ENCODE measurements at places on chromosomes 3 and 15.

- no peak for DNase-seq
Observed at GRCh38 chr3:125163739-125164601, 48.6 kb downstream of the SLC12A8 start.

- DNase-seq = no peak
Observed at GRCh38 chr3:72144773-72145505, 360.0 kb upstream of the PROK2 start.

GRCh38 chr3:98732286-98733052 lies 30.7 kb upstream of the ST3GAL6 start:
- no peak for DNase-seq

DNA sequence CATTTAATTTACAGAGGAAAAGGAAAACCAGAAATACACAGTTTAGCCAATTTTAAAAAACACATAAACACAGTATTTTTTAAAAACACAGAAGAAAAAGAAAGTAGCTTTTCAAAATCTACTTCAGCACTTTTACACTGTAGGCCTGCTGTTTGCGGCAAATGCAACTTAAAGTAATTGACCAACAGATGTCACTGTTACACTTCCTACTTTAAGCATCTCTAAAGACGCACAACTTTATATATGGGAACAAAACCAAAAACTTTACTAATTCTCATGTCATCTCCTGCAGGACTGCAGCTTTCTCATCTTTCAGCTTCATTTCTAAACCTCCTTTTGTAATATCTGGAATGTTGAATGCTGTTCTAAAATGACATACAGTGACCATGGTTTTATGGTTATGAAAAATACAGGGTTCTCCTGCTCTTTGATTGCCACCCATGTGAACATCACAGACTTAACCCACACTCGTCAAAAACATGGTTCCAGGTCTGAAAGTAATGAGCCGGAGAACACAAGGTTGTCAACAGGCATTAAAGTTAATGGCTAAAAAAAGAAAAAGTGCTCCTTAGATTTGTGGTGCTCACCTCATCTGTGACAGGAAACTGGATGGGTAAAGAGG lies 107.9 kb downstream of the FMN1 start:
- DNase-seq = no peak

- no peak for DNase-seq
Observed at GRCh38 chr3:55860049-55860721, 373.1 kb upstream of the WNT5A start.

GRCh38 chr15:101795455-101795854 lies 7.9 kb upstream of the OR4F6 start:
- DNase-seq = no peak

DNA sequence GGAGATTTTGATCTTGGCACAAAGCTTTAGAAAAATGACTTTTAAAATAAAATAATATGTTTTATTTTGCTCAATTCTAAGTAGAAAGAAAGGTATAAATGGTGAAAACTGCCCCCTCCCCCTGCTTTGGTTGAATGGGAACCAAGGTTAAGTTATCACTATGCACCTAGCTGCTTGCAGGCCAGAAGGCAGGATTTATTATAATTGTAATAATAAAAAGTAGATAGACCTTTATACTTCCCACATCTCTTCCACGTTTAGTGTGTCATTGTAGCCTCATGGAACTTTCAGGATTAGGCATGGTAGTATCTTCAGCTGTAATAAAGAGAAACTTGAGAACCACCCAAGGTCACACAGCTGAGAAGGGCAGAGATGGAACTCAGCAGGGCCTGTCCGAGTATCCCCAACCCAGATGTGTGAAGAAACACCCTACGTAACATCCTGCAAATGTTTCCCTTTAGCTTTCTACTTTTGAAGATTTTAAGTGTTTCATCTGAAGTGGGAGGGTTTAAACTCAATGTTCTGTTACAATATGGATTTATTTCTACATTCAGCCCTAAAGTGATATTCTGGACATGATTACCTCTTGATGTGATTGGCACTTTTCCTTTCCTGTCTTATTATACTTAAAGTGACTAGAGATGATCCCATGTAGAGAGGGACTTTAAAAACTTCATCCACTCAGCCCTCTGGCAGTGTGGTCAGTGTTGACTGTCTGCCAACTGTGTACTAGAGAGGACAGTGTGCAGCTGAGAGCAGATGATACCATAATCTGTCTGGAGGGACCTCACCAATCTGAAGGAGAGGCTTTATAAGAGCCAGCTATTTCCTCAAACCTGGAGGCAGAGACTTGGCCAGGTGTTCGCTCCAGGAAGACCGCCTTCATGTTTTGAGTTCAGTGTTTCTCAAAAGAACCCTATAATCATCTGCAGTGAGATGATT lies 282.5 kb upstream of the TRIM42 start:
- DNase-seq = no peak

- no peak for DNase-seq
Observed at GRCh38 chr3:110519071-110519470, 552.5 kb upstream of the NECTIN3 start.

DNA sequence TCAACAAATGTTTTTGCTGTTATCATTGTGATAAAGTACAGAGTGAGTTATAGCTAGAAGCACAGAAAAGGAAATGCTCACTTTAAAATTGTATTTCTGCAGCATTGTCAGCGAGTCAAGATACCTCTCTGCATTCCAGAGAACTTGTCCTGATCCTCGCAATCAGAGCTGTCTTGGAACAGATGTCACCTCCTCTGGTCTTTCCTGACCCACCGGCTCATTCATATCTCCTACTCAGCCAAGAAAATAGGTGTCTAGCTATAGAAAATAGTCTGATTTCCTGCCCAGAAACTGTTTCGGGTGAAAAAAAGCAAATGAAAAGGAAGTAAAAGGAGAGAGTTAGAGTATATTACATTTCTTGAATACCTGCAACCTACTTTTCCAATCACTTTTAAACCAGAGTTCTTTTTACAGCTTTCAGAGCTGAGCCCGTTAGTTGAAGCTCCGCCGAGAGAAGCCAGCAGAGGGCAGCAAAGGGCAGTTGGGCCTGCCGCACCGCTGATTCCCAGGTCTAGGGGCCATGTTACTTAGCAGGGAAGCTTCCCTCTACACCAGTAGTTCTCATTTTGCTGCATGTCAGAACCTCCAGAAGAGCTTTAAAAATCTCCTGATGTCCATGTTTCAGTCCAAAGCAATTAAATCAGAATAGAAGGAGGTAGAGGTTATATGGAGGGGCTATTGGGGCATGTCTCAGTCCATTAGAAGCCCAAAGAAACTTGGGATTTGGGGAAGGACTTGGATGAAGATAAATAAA lies 185.7 kb upstream of the THRB start:
- peak; percentile 16 for DNase-seq

DNA sequence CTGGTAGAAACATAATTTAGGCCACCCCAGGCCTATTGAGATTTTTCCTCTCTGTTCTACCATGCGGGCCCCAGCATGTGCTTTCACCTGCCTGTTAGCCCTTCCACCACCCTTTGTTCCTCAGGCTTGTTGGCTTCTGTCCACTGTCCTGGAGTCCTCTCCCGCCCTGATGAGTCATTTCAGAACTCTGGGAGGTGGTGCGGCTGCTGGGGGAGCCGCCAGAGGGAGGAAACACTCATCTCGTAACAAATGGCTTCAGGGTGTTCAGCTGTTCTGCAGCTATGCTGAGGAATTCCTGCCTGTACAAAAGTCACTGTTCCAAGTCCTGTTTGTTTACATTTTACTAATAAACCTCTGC lies 36.3 kb downstream of the LRTM1 start:
- DNase-seq = no peak

- no peak for DNase-seq
Observed at GRCh38 chr3:69144631-69145245, 22.3 kb upstream of the LMOD3 start.

GRCh38 chr15:71549091-71549490 lies 261.3 kb upstream of the NR2E3 start:
- no peak for DNase-seq

GRCh38 chr3:16432714-16433113 lies 80.8 kb downstream of the RFTN1 start:
- no peak for DNase-seq

DNA sequence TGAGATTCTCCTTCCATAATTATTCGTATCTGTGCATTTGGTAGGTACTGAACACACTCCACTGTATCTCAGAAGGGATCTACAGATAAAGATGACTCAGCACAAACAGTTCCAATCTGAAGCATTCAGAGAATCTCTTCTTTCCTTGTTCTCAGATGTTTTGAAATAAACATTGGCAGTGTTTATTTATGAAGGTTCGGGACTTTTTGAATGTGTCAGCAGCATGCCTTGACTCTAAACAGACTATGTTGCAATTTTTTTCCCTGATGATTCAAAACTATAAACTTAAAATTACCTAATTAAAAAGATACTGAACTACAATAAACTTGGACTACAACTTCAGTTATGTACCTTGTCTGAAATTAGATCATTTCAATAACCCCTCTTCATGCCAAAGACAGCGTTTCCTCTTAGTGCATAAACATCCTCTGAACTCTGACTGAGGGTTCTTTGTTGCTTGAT lies 612.9 kb upstream of the TBL1XR1 start:
- DNase-seq = no peak

DNA sequence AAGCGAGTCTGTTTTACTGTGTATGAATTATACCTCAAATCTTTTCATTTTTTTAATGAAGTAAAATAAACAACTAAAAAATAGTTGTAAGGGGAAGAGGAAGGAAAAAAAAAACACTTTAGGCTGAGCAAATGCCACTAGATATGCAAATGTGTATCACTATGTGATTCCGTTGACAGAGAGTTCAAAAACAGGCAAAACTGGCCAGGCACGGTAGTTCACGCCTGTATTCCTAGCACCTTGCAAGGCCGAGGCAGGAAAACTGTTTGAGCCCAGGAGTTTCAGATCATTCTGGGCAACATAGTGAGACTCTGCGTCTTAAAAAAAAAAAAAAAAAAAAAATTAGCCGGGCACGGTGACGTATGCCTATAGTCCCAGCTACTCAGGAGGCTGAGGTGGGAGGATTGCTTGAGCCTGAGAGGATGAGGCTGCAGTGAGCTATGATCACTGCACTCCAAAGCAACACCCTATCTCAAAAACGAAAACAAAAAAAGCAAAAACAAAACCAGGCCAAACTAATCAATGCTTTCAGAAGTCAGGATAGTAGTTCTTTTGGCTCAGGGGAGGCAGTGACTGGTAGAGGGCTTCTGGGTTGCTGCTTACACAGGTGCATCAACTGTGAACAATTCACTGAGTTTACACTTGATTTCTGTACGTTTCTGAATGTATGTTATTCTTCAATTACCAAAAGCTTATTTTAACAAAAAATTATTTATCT lies 7.4 kb downstream of the PRC1 start:
- no peak for DNase-seq

GRCh38 chr15:31062310-31062847 lies 39.1 kb downstream of the TRPM1 start:
- no peak for DNase-seq

- DNase-seq = no peak
Observed at GRCh38 chr15:41975669-41976068, 3.3 kb upstream of the EHD4 start.

DNA sequence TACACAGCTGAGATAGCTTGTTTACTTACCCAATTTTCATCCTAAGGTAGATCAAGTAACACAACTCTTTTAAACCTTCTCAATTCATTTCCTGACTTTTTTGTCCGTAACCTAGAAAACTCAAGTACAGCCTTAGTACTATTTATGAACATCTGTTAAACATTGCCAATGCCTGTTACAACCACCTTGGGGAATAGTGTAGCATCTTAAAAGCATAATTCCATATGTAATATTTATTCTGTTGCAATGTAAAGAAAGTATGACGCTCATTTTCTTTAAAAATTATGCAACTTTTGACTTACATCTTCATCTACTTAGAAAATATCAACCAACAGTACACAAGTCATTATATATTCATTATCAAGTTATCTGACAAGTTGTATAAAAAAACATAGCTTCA lies 54.6 kb downstream of the SUCLG2 start:
- no peak for DNase-seq

GRCh38 chr3:171460725-171461524 lies 720 bp upstream of the TNIK start:
- DNase-seq = peak; percentile 11

DNA sequence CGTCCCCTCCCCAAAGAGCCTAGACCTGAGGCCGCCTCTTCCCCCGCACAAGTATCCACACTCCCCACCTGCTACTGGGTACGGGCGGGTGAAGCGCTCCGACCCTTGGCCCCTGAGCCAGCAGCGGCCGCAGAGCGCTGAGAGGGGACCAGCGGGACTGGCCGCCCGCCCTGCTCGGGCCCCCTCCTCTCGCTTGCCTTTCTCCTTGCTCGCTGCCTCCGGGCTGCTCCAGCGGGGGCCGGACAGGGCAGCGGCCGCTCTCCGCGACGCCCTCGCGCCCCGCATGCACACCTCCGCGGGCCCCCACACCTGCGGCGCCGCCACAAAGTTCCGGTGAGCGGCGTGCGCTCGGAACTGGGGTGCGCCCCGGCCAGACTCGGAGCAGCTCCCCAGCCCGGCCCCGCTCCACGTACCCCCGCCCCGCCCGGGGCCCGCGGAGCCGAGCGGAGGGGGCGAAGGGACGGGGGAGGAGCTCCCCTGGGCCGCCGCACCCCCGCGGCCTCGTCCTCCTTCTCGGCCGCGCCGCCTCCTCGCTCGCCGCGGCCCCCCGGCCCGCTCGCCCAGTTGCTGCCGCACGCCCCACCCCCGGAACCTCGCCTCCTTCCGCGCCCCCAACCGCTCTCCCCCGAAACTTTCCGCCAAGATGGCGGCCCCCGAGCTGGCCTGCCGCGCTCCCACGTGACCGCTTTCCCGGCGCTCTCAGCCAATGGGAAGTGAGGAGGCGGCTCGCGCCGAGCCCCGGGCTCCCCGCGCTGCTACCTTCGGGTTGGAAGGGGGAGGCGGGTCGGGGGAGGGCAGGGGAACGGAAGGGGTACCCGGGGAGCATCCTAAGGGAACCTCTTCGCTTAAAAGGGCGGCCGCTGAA lies 704 bp downstream of the DLG1 start:
- peak; percentile 80 for DNase-seq

- DNase-seq = no peak
Observed at GRCh38 chr3:141181196-141181595, 50.4 kb upstream of the PXYLP1 start.

DNA sequence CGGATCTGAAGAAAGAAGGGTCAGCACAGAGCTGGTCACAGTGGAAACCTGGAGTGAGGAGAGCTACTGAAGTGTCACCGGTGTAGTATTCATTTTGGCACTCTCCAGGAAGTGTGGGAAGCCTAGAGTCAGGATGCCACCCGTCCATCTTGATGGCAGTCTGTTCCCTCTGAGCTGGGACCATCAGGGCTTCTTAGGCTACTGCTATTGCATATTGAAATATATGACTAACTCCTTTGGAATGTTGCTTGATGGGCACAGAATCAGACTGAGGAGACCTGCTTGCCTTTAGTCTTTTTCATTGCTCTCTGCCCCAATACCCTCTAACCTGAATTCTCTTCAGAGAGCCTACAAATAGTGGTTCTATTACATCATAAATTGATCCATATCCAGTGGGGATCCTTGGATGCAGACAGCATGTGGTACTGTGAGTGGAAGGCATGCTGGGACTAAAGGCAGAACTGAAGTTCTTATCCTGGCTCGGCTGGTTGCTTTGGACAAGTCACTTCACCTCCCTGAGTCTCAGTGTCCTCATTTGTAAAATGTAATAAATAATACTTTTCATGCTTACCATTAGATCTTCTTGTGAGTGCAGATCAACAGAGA lies 143.5 kb downstream of the PDE8A start:
- DNase-seq = no peak

- no peak for DNase-seq
Observed at GRCh38 chr3:129425213-129425612, 3.2 kb downstream of the EFCAB12 start.

GRCh38 chr15:70284438-70285214 lies 186.9 kb upstream of the TLE3 start:
- DNase-seq = no peak

GRCh38 chr3:44969154-44969827 lies 6.7 kb downstream of the ZDHHC3 start:
- DNase-seq = no peak

- DNase-seq = no peak
Observed at GRCh38 chr15:68378595-68378994, 53.4 kb downstream of the ITGA11 start.
